ENCODE measurements at places on chromosomes 6 and 20.

DNA sequence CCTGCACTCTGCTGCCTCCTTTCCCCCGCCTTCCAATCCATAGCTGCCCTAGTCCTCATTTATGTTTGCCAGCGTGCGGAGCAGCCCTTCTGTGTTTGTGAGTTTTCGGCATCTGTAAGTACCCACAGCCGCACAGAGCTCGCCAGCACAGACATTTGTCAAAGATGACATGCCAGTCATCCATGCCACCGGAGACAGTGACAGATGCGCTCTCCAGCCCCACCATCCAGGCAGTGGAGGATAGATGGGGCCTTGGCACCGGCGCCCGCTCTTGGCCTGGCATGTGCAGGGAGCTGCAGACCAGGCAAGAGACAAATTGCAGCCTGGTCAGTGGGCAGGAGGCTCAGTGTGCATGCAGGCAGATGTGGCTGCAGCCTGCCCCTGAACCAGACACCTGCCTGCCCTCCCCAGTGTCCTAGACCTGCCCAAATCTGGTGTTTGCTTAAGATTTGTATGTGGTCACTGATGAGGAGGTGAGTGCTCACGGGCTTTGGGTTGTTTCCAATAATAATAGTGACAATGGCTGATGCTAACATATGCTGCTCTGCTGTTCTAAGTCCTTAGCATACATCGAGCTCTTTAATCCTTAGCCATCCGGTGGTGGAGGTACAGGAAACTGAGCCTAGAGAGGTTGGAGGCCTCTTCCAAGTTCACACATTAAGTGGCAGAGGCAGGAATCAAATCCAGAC lies 78.1 kb downstream of the UNC5CL start:
- DNase-seq: no peak

DNA sequence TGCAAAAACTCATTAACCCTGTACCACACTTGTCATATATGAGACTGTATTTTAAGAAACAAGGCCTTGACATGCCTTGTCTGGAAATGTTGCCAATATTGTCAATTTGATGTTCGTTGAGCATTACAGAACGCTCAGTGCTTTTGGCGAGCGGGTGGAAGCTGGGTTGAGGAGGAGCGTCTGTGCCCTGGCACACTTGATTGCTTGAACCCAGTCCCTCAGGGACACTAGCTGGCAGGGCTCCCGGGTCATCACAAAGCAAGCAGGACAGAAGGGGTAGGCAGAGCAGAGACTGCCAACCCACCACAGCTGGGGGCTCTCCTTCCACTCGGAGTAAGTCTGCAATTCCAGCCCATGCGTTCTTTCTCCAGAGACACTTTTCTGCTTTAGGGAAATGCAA lies 286.3 kb downstream of the KHDC1L start:
- no peak for DNase-seq

DNA sequence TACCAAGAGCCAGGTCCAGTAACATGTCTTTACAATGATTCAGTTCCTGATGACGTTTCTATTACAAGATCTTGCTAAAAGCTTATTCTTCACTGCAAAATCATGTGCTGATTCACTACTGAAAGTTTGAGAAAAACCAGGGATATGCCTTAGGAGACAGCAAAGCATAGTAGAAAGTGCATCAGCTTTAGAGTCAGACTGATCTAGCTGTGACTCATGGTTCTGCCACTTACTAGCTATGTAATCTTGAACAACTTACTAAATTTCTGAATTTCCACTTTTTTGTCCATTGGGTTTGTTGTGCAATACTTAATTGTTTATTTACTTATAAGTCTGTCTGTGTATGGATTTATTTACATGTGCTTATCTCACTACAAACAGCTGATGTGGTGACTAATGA lies 198.5 kb upstream of the RSPO3 start:
- DNase-seq: no peak

- DNase-seq: no peak
Observed at GRCh38 chr6:158256746-158257424, 55.4 kb upstream of the TULP4 start.

GRCh38 chr6:168333039-168333438 lies 13.5 kb upstream of the DACT2 start:
- no peak for DNase-seq

- no peak for DNase-seq
Observed at GRCh38 chr6:111662794-111663593, 57.3 kb upstream of the TRAF3IP2 start.

- DNase-seq: no peak
Observed at GRCh38 chr6:101286146-101286545, 107.4 kb upstream of the GRIK2 start.

DNA sequence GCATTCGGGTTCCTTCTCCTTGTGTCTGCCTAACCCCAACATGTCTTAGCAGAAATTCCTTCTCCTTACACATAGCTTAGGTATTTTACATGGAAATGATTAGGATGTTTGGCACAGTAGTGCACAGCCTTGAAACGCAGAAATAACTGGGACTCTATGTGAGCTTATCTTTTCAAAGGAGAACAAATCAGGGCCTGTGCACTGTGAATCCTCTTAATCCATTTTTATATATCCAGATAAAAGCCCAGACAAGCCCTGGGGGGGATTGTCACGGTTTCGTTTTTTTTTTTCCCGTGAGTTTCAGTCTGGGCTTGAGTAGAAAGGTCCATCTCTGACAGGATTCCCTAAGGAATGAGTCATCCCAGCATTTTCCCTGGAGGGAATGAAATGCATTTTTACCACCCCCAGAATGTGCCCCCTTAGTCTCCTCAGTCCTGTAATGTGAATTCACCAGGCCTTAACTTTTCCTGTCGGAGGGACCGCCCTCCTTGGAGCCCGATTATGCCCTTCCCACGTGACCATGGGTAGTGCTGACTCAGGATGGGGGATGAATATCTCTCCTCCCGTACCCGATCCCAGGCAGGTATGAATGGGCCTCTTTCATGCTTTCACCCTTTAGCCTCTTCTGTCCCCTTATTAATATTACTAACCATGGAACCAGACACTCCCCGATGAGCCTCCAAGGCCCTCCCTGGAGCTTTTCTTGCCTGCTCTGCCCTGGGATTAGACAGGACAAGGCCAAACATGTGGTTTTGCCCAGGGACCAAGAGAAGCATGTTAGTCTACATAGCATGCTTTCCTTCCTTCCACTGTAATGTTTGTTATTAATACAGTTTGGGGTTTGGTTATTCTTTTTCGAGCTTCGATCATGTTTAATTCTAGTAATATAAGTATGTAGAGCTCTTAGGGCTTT lies 23.9 kb upstream of the NAA20 start:
- no peak for DNase-seq

DNA sequence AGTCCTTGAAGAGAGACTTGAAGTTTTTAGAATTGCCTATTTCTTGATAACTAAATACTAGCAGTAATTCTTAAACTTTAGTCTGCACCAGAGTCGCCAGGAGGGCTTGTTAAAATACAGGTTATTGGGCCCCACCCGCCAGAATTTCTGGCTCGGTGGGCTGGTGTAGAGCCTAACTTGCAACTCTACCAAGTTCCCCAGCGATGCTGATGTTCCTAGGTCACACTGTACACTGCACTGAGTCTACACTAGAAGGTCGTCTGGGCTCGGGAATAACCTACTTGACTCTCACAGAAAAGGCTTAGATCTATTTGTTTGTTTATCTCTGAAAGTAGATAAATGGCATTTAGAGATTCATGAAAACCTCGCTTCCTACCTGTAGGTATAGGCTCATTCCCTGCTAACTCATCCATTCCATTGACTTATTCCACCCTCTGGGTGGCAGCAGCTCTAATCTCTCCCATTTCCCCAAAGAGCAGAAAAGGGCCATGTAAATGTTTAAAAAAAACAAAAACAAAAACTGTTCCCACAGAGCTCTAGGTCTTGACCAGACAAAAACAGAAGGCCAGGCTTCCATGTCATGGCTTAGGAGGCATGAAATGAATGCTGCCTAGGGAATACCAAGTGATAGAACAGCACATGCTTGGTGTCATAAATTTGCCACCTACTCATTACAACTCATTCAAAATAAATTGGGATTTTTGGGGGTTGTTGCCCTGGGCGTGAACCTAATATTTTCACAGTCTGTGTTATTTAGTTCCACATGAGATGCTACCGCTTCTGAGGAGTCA lies 292.1 kb downstream of the ADGB start:
- no peak for DNase-seq

DNA sequence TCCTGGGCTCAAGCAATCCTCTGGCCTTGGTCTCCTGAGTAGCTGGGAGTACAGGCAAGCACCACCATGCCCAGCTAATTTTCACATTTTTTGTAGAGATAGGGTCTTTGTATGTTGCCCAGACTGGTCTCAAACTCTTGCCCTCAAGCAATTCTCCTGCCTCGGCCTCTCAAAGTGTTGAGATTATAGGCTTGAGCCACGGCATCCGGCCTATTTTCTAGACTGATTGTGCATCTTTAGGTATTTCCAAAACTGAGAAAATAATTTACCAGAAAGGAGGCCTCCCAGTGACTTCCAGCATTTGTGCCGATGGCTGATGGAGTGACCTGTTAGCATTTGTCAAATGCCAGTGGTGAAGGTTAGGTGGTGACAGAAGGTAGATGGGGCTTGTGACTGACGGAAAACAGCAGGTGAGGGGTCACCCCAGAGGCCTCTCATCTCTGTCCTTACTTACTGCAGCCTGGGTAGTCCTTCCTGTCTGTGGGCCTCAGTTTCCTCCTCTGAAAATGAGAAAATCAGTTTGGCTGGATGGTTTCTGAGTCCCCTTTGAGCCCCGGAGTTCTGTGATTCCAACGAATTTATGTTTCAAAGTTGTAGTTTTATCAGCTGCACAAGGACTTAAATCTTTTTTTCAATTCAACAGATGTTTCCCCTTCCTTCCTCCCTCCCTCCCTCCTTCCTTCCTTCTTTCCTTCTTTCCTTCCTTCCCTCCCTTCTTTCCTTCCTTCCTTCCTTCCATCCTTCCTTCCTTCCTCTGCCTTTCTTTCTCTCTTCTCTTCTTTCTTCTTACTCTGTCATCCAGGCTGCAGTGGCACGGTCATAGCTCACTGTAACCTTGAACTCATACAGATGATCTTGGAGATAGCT lies 53.5 kb downstream of the TGM2 start:
- DNase-seq: no peak

GRCh38 chr20:62969179-62969760 lies 16.8 kb downstream of the SLC17A9 start:
- DNase-seq: no peak

- DNase-seq: no peak
Observed at GRCh38 chr6:43954311-43955131, 172.7 kb downstream of the MRPL14 start.

DNA sequence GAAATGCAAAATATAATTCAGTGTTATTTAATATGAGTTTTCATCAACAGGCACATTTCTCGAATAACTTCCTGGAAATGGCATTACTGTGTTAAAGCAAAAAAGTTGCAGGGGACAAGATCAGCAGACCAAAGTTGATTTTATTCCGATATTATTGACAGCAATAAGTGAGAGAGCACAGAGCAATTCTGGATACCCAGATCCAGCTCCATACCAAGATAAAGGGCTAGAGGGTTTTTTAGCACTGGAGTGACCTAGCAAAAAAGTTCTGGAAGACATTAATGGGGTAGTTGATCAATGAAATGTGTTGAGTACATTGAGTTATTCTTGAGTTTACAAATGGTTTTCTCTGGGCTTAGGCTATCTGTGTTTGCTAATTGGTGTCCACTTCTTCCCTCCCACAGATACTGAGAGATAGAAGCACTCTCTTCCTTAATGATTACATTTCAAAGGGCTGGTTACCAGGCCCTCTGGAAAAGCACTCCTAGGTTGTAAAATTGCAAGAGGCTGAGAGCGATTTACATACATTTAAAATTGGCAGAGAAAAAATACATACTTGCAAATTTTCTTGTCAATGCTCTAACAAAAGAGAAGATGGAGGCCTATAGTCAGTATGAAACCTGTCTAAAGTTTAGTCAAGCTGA lies 47.0 kb upstream of the MANEA start:
- no peak for DNase-seq

DNA sequence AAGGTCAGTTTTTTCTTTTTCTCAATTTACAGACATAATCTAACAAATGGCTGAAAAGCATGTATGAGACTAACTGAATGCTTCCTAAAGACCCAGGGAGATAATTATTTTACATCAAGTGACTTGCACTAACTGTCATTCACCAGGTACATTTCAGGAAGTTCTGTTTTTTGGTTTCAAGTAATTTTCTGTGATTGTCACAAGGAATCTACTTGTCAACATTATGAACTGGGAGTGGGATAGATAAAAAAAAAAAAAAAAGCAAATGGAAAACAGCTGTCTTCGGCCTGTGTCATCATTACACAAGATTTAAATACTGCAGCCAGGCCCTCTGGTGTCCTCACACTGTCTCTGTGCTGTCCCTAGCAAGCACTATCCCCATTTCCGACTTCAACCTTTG lies 379.0 kb upstream of the HTR1E start:
- DNase-seq: no peak

GRCh38 chr6:138403324-138403800 lies 661 bp upstream of the HEBP2 start:
- DNase-seq: no peak

- no peak for DNase-seq
Observed at GRCh38 chr6:13297391-13297790, 30.9 kb downstream of the TBC1D7 start.

GRCh38 chr6:14226051-14226660 lies 108.6 kb downstream of the CD83 start:
- DNase-seq: no peak

GRCh38 chr20:4281258-4282055 lies 266.1 kb upstream of the RNF24 start:
- no peak for DNase-seq

GRCh38 chr6:15368186-15368585 lies 122.3 kb downstream of the JARID2 start:
- DNase-seq: no peak

- DNase-seq: no peak
Observed at GRCh38 chr20:41627001-41627495, 8.9 kb upstream of the CHD6 start.

- no peak for DNase-seq
Observed at GRCh38 chr6:63476302-63476701, 96.0 kb upstream of the LOC128125822 start.

DNA sequence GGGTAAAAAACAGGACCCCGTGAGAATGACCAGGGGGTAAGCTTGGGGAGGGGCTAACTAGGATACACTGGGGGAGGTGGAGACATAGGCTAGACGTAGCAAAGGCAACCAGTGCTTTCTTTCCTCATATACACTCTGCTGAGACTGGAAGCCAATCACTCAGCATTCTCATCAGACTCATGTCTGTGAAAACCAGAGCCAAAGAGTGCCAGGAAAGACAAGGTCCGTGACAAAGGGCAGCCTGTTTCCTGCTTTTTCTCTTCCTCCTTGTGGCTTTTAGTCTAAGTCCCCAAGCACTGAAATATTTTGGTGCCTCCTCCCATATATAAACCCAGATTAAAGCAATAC lies 97.9 kb upstream of the NEDD9 start:
- no peak for DNase-seq

DNA sequence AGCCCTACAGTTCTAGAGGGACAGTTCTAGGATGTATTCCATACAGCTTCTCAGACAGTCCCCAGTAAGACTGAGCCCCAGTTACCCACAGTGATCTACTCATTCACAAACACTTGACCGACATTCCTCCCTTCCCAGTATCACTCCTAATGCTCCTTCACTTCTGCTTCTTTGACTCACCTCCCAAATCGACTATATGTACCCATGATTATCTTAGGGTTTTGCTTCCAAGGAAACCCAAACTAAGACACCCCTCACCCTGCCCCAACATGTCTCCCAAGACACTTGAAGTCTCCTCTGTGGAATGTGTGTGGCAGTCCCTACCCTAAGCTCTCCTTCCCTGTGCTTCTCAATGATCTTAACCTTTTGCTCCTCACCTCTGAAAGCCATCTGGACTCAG lies 23.6 kb upstream of the TGM6 start:
- no peak for DNase-seq

- no peak for DNase-seq
Observed at GRCh38 chr6:106614592-106615257, 14.6 kb downstream of the RTN4IP1 start.
